ENCODE measurements at places on chromosomes 16 and 17.

- no peak for DNase-seq
Observed at GRCh38 chr17:67098006-67098405, 53.7 kb downstream of the CACNG1 start.

GRCh38 chr16:28061352-28062101 is 2.0 kb downstream of the GSG1L start:
- no peak for DNase-seq

GRCh38 chr16:78871241-78871640 is 729.3 kb downstream of the MAF start:
- DNase-seq: no peak

- peak; percentile 42 for DNase-seq
Observed at GRCh38 chr17:42276609-42277341, 584 bp upstream of the STAT5B start.

GRCh38 chr16:65005696-65006095 is 116.2 kb downstream of the CDH11 start:
- DNase-seq: no peak

DNA sequence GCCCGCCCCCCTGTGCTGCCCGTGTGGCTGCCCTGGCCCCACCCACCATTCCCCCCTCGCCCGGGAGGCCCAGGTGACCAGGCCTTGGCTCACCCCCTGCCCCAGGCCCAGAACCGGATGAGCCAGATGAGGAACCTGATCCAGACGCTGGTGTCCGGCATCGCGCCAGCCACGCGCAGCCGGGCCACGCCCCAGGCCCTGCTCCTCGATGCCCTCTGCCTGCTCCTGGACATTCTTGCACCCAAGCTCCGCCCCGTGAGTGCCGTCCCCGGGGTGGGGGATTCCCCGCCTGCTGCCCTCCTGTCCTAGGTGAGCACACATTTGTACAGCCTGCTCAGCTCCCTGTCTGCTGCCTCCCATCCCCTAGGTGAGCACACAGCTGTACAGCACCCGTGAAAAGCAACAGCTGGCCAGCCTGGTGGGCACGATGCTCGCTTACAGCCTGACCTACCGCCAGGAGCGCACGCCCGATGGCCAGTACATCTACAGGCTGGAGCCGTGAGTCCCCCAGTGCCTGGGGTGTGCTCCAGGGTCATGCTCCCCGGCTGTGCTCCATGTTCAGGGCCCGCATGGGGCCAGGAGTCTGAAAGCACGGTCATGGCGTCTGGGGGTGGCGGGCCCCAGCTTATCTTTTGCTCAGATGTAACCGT is 4.8 kb downstream of the GNG13 start:
- no peak for DNase-seq

GRCh38 chr16:26531290-26531730 is 535.4 kb upstream of the C16orf82 start:
- DNase-seq: no peak

DNA sequence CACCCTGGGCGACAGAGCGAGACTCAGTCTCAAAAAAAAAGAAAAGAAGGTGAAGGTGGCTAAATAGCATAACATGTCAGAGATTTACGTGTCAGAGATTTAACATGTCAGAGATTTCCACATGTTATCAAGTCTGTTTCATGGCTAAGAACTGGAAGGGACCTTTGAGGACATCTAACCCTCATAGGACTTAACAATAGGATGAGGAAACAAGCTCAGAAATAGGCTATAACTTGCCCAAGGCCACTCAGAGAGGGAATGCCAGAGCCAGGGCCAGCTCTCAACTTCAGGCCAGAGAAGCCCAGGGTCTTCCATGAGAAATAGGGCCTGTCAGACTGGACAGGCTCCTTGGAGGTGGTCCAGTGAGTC is 26.8 kb upstream of the ZNF629 start:
- DNase-seq: no peak

DNA sequence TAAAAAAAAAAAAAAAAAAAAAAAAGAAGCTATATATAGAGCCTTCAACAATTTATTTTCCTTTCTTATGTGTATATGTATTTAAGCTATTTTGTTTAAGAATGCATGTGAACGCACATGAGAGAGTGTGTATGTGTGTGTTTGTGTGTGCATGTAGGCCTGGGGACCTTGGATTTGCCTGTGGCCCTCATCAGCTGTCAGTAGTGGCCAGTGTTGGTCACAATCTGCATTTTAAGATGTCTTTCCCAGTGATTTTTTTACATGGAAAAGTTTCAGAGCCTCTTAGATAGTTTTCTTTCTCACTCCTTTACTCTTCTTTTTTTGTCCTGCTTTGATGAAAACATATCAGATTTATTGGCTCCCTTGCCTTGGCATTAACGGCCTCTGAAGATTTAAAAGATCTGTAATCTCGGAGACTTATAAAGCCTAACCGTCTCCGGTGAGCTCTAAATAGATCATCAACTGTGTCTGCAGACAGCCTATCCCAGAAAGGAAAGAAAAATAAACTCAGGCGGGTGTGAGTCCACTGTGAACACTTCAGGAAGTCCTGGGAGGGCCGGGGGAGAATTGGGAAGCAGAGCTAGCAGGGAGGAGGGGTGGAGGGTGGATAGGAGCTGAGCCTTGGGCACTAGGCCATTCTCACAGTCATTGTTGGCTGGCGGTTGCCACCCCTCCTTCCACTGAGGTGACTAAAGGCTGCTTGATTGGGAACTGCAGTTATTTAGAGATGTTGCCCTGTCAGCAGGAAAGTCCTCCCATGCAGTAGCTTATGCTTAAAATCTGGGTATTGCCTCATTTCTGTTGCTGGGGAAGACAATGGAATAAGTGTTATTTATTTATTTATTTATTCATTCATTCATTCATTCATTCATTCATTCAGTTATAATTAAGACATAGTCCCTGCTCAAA is 86.8 kb downstream of the WWP2 start:
- peak; percentile 36 for DNase-seq

DNA sequence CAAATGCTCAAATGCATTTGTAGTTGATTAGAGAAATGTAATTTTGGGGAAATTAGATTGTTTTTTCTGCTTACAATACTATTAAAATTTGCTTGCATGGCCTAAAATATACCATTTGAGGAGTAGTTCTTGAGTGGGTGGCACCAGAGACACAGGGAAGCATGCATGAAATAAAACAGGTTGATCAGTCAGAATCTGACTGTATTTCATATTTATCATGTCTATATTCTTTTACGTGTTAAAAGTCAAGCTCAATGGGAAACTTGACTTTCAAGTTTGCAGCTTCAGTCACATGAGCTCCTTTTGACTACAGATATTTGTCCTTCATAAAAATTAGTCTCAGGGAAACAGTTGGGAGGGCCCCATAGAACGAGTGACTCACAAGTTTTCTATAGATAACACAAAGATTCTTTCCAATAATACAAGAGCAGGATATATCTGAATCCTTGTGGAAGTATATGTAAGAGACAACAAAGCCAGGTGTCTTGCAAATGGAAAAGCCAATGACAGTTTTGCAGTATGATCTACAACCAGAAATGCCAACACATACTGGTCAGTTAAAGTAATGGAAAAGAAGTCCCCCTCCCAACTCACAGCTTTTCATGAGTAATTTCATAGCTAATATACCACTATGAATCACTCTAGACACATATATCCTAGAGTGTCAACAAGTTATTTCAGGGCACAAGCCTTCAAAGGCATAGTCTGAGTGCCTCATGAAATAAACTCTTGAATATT is 42.2 kb upstream of the CORO6 start:
- DNase-seq: no peak

DNA sequence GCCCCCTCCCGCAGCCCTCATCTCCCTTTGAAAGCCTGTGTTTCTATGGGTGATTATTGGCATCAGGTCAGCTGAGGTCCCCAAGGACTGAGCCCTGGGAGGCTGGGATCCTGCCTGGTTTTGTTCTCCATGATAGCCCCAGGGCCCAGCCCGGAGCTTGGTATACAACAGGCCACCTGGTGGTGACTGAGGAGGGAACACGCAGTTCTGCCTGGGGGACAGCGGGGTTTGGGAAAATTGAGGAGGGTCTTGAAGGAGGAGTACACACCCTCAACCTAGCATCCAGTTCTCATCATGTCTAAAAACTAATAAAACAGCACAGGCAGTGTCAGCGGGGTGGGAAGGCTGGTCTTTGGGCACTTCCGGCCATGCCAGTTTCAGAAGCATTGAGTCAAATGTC is 335.1 kb downstream of the CPPED1 start:
- no peak for DNase-seq

- no peak for DNase-seq
Observed at GRCh38 chr17:3699951-3700350, 4.0 kb upstream of the P2RX5 start.

GRCh38 chr17:65359016-65359415 is 202.4 kb downstream of the AXIN2 start:
- DNase-seq: no peak

DNA sequence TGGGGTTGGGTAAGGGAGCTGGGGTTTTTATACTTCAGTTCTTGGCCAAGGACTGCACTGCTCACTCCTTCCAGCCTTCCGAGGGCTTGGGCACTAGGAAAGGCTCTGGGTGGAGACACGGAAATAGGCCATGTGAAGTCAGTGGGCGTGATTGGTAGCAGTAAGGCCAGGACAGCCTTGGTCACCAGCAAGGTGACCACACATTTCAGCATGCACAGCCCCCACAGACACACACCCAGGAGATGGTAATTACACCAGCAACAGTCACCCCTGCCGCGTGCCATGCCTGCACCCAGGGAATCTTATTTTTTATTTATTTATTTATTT is 252.5 kb downstream of the SEC14L1 start:
- DNase-seq: no peak

GRCh38 chr17:80981062-80981902 is 10.4 kb upstream of the CHMP6 start:
- DNase-seq: peak; percentile 54

DNA sequence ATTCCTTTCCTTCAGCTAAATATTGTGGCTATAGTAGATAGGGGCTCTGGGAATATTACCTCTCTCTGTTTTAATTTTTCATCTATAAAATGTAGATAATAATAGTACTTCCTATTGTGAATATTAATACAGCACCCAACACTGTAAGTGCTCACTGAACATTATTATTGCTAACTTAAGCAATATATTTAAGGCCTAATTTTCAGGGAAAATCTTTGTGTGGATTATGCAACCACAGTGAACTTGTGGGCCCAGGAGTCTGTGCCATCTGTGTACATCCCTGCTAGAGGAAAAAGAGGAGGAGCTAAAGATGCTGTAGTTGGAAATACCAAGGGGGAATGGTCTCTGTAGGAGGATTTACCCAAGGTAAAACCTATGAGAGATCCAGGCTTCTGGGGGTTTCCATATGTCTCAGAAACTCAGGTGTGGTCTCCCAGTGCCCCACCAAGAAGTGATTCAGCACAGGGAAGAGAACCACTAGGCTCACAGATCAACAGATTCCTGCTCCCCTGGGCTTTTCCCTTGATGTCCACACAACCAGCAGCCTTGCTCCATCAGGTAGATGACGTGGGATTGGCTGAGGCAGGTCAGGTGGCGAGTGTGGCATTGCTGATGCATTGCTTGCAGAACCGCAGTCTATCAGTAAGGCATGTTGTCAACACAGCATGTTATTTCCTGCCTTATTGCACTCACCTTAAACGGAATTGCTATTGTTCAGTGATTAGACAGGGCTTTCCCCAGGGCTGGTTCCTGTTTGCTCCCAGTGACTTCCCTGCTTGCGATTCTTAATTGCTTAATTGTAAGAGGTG is 1.6 kb upstream of the N4BP1 start:
- DNase-seq: no peak

DNA sequence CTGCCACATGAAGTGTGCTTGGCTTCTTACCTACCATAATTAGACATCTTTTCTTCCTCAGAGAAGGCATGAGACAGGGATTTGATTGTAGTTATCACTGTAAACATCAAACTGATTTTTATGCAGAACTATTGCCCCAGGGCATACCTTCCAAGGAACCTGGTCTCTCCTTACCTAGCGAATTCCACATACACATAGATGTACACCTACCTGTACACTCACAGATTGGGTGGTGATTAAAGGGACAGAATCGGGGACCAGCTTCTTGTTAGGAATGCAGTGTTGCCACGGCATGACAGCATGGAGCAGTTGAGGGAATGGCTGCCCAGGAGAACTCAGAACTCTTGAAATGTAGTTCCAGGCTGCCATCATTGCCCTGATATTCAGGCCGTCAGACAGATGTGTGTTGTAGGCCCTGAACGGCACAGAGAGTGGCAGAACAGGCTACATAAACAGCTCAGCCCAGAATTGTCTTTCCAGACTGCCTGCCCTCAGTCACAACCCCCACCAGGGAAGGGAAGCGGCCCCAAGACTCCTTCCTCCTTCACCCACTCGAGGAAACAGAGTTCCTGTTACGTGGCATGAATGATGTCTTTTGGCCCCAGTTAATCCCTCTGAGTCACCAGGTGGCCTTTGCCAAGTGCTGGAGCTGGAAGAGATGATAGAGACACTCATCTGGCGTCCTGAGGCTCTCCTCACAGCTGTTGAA is 17.8 kb upstream of the NAGLU start:
- peak; percentile 35 for DNase-seq

GRCh38 chr16:83651871-83652270 is 155.9 kb upstream of the HSBP1 start:
- DNase-seq: no peak

DNA sequence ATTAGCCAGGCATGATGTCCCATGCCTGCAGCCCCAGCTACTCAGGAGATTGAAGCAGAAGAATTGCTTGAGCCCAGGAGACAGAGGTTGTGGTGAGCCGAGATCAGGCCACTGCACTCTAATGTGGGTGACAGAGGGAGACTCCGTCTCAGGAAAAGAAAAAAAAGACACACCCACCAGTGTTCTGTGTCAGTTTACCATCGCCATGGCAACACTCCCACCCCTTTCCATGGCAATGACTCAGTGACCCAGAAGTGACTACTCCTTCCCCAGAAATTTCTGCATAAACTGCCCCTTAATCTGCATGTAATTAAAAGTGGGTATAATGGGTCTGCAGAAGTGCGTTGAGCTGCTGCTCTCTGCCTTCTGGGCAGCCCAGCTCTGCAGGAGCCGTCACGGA is 4.0 kb upstream of the ZC3H18 start:
- peak; percentile 69 for DNase-seq

GRCh38 chr17:721540-721937 is 6.9 kb upstream of the VPS53 start:
- no peak for DNase-seq

All from head of caudate nucleus (tissue), 42 donors.